ENCODE measurements at places on chromosomes 7 and 10. TPM values are rescaled to one million over a fixed set of nuclear protein-coding genes. Genes with fewer than 3 reads are reported as not detected.

DNA sequence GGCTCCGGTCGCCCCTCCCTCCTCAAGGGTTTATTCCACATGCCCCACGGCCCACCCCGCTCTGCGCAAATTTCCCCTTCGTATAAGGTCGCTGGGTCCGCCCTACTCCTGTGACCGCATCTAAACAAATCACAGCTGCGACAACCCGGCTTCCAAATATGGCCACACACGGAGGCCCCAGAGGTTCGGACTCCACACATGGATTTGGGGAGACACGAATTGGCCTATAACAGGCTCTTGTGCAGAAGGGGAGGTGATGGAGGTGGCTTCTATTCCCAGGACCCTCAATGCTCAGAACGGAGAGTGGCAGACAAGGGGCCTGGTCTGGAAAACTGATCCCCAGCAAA, 90.1 kb downstream of the FOXL3 start:
- no peak for DNase-seq

Gene FRAT1
- 1.2 TPM for total RNA-seq

DNA sequence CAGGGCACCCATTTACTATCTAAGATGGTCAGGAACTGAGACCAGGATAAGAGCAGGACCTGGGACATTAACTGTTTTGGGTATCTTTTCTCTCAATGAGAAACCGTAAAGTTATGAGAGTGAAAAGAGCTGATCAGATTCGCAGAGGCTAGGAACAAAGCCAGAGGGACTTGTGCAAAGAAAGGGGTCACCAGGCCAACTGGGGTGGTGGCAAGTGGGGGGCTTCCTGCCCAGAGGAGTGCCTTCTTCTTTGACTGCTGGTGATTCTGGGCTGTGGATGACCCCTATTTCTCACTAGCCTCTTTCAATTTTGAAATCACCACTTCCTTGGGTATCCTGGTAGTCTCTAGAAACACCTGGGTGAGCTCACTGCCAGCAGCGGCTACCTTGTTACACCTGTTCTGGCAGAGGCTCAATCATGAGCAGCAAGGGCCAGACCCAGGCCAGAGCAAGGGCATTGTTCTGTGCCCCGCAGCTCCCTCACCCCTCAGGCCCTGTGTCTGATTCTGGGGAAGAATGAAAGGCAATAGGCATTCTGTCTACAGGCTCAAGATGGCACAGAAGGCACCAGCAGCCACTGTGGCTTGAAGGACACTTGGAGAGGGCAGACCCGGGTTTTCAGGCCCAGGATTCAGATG, 999 bp downstream of the SFTPD start:
- DNase-seq = no peak

Gene ACBD7
- 5.2 TPM for total RNA-seq

DNA sequence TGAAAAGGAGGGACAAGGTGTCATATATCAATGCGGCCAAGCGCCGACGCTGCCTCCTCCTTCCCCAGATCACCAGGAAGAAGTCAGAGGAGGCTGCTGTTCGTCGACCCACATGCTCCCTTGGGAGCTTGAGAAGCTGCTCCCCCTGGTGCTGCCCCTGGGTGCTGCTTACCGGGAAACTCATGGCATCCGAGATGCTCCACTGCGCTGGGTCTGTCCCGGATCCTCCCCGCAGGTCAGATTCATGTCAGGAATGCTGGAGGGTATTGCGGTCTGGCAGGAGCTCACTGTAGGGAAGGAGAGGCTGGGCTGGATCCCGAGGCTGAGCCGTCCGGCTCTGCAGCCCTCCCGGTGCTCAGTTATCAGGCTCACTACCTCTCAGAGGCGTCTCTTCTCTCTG, 123.7 kb upstream of the FAM20C start:
- no peak for DNase-seq

DNA sequence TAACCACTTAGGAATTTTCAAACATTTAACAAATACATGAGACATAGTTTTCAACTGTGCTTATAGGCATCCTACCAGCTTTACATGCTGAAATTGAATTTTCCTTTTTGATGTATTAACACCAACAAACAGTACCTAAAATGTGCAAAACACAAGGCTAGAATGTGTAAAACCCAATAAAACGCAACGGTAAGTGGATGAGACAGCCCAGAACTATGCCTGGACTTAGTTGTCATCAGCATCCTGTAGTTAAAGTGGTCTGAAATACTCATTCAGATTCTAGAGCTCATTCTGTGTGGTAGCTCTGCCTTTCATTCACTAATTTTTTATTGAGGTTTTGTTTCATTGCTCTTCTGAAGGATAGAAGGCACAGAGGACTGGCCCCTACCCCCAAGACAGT, 137.1 kb downstream of the BMPER start:
- no peak for DNase-seq

DNA sequence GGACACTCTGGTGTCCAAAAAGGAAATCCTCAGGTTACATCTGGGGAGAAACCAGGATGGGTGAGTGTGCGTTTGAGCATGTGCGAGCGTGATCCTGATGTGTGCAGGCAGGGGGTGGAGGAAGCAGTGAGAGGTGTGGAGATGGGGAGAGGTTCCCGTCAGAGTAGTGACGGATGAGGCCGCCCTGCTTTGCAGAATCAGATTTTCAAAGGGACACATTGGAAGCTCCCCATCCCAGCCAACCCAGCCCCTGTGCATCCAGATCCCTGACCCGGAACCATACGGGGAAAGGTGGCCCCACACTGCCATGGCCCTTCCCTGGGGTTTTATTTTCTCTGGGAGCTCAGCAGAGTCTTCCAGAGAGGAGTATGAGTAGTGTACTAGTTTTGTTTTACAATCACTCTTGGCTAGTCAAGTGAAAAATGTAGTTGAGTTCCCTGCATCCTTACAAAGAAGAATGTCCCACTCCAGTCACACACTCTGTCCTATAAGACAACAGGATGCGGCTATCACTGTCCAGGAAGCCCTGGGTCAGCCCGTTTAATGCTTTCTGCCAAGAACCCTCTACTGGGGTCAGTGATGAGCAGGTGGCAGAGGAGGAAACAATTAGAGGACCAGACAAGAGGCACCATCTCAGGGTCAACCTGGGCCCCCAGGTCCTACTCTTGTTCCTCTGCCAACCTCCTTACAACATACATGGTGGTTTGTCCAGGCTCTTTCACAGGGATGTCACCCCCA, 46.8 kb upstream of the PDLIM1 start:
- DNase-seq = no peak

- peak; percentile 57 for DNase-seq
Observed at GRCh38 chr7:101985057-101985902, 167.9 kb downstream of the CUX1 start.

DNA sequence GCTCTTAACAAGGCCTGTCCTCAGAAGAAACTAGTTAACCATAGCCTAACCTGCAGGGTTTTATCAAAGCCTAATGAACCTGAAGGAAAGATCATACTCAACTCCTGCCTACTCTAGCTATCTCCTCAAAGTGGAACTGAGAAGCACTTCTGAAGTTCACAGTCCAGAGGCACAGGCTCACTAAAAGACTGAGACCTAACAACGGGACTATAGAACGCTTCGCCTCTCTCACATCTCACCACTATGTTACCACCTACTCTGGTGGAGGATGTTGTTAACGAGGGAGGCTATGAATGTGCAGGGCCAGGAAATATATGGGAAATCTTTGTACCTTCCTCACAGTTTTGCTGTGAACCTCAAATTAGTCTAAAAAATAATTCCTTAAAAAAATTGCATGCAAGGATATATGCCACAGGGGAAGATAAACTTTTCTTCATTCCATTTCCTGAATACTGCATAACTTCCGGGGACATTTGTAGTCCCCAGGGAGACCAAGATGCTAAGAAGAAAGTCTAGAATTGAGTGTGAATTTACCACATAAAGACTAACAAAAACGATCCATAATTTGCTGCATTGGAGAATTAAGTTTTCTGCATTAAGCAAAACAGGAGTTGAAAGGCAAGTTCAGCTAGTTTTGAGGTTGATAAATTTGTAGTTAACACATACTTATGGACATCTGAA, 21.6 kb downstream of the LIPJ start:
- DNase-seq = no peak

DNA sequence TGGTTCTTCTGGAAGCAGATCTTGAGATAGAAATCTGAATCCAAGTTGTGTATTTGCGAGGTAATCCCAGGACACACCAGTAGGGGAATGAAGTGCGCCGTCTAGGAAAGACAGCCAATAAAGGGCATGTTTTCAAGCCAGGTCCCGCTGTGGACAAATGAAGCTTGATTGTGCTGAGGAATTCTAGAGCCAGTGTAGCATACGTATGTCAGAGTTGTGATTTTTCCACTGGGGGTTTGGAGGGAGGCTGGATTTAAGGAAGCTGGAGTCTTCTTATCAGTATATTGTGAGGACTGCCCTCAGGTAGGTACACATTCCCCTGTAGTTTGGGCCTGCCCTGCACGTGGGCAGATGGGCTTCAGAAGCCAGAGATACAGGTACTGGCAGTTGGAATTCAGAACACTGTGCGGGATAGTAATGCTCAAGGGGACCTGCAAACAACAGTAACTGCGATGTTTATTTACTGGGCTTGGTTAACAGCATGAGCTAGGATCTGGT, 50.9 kb downstream of the GALNT11 start:
- no peak for DNase-seq

DNA sequence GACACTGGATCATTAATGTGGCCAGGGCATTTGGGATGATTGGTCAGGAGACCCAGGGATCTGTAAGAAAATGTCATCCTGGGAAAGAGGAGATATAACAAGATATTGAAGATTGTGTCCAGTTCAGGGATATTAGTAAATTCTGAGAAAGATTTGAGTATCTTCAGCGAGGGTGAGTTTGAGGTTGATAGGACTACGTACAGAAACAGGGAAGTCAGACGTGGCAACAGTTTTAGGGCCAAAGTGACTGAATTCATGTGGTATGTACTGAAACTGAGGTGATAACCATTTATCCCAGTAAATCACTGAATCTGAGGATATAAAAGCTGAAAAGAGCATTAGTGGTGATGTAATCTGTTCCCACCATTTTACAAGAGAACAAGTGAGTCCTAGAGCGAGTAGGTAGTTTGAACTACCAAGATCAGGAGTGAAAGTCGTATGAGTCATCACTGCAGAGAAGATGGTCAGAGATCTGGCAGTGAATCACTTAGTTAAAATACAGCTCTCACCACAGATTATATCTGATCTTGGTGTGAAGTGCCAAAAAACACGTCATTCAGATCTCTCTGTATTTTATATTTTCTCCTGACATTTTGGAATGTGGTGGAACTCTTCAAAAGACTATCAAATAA, 220.5 kb downstream of the CDK14 start:
- DNase-seq = peak; percentile 49

Gene PPIF
- total RNA-seq = 17.4 TPM

GRCh38 chr7:27250557-27251070, 8.0 kb downstream of the EVX1 start:
- no peak for DNase-seq

- DNase-seq = no peak
Observed at GRCh38 chr10:117790621-117791020, 248.1 kb downstream of the EMX2 start.

Gene PON1
- not detected for total RNA-seq

Gene DDC
- total RNA-seq = 2.0 TPM

- DNase-seq = no peak
Observed at GRCh38 chr7:114085313-114085591, 166.4 kb upstream of the PPP1R3A start.

- no peak for DNase-seq
Observed at GRCh38 chr10:70250961-70251680, 17.9 kb upstream of the PPA1 start.

- DNase-seq = no peak
Observed at GRCh38 chr7:112453505-112454171, 3.4 kb downstream of the IFRD1 start.

Gene ARL3
- total RNA-seq = 8.5 TPM

DNA sequence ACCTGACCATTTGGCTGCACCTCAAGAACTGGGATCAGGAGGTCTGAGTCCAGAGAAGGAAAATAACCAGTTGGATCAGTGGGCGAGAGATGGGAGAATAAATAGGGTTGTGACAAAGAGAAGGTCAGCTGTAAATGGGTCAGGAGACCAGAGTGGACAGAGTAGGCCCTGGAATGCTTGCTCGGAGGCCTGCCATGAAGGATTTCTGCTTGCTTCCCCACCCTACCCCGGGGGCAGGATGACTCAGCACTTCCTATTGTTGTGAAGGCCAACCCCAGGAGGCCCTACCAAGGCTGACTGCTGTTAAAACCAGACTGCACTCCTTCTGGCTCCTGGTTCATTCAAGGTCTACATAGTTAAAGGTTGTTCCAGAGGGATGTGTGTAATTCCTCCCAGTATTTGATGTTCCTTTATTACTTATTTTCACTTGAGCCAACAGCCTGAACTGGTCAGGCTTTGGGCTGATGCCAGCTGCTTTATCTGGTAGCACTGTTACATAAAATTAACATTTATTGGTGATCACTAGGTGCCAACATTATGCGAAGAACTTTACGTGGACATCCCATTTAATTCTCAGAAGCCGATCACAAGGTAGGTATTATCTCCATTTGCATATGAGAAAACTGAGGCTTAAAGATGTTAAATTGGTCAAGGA, 27.3 kb upstream of the IFRD1 start:
- DNase-seq = no peak

DNA sequence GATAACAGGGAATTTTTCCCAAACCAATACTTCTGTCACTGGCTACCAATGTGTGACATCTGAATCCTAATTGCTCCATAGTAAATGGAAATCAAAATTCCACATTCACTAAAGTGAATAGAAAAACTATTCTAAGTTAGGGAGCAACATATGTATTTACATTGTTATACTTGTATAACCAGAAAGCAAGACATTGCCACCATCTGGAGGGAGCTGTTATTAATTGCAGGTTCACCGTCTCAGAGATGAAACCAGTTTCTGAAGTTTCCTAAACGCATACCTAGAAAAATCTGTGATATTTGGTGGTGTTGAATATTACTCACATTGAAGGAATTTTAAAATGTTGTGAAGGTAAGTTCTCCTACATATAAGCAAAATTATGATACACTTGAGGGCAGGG, 390.1 kb downstream of the NXPH1 start:
- DNase-seq = no peak

GRCh38 chr10:52853704-52854103, 81.1 kb upstream of the MBL2 start:
- no peak for DNase-seq

DNA sequence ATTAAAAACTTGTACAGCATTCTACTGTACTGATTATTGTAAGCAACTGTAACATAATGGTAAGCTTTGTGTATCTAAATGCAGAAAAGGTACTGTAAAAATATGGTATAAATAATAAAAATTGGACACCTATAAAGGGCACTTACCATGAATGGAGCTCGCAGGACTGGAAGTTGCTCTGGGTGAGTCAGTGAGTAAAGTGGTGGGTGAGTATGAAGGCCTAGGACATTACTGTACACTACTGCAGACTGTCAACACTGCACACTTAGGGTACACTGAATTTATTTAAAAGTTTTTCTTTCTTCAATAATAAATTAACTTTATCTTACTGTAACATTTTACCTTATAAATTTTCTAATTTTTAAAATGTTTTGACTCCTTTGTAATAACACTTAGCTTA, 118.6 kb upstream of the ASAH2 start:
- DNase-seq = no peak

- DNase-seq = no peak
Observed at GRCh38 chr7:29853789-29854188, 47.5 kb downstream of the WIPF3 start.

Gene VGF
- not detected for total RNA-seq

GRCh38 chr10:131427281-131427680, 115.8 kb upstream of the TCERG1L start:
- DNase-seq = no peak
